ENCODE measurements at places on chromosomes 3 and 15.

- no peak for DNase-seq
Measured at GRCh38 chr3:94904156-94904674, 841.4 kb downstream of the NSUN3 start.

GRCh38 chr3:109188741-109189140 lies 52.2 kb downstream of the C3orf85 start:
- DNase-seq, result no peak

DNA sequence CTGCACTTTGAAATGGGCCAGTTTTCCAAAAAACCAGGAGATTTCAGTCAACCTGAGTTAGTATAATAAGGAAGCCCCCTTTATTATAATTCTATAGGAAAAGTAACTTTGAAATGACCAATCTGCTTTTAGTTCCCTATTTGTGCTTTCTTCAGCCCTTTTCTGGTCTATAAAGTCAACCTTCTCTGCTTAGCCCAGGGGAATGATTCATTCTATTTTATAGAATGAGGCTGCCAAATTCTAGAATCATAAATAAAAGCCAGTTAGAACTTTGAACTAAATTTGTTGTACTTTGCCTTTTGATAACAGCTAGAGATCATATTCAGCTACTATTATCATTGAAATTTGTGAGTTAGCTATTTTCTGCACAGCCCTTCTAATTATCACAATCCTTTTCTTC lies 24.7 kb downstream of the CIP2A start:
- DNase-seq, result no peak

DNA sequence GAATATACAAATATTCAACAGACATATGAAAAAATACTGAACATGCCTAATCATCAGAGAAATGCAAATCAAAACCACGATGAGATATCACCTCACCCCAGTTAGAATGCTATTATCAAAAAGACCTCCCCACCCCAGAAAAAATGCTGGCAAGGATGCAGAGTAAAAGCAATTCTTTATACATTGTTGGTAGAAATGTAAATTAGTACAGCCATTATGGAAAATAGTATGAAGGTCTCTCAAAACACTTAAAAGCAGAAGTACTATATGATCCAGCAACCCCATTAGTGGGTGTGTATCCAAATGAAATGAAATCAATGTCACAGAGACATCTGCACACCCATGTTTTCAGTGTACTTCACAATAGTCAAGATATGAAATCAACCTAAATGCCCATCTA lies 308.7 kb downstream of the CHST2 start:
- no peak for DNase-seq

- no peak for DNase-seq
Measured at GRCh38 chr3:11195721-11196332, 41.5 kb downstream of the HRH1 start.

- no peak for DNase-seq
Measured at GRCh38 chr15:87083201-87083600, 1003.5 kb downstream of the AGBL1 start.

DNA sequence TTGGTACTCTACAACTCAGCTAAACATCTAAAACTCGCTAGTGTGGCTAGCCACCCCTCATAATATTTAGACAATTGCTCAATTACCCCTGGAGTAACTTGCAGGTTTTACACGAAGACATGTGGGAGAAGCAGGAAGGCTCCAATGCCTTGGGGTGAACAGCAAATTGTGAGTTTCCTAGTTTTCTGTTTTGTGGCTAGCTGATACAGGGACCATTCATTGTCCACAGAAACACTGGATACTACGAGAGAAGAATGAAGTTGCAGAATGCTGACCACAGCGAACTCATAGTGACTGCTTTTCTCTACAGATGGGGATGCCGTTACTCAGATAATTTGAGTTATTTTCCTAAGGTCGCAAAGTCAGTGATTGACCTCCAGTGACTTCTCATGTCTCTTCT lies 212.9 kb downstream of the P3H2 start:
- no peak for DNase-seq

- DNase-seq, result no peak
Measured at GRCh38 chr3:66256806-66257205, 36.0 kb downstream of the SLC25A26 start.

DNA sequence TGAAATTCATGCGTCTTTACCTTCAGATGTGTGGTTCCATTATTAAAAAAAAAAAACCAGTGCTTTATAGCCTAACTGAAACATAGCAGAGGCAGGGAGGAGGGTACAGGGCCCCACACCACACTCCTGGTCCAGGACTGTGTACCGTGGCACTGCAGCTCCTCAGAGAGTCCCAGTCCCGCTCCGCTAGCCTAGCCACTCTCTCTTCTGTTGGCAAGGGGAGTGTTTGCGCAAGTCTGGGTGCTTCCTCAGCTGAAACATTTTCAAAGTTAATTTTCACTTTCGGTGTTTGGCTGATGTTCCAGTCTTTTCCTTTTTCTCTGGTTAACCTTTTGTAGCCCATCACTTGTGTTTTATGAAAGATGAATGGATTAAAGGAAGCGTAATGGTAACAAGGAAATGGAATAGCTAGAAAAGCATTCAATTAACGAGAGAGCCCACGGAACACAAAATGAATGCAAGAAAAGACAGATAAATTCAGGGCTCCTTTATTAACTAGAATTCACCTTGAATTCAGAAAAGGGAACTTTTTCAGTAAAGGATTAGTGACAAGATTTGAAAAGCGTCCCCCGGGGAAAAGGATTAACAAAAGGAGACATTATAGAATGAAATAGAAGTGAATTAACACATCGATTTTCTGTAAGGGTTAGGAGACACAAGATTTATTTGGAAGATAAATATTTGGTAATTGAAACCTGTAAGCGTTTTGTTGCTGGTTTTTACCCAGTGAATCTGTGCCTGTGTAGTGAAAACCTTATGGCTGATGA lies 177.0 kb downstream of the CACNA2D3 start:
- no peak for DNase-seq

DNA sequence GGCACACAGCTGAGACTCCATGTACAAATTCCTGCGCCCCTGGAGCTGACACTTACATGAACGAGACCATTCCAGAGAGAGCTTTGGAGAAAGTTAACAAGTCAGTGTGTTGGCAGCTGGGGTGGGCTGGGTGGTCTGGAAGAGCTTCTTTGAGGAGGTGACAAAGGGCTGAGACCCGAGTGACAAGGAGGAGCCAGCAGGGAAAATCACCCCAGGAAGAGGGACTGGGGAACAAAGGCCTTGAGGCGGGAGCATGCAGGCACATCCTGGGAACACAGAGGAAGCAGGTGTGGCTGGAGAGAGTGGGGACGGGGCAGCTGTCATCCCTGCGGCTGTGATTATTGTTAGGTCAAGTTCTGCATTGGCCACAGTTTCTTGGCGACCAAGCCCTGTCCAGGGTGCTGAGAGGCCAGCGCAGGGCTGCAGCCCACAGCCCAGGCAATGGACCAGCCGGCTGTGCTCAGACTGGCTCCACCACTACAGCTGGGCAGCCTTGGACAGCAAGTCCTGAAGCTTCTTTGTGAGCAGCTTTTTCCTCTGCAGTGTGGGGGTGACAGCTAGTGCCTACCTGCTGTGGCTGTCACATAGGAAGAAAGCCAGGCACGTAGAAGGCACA lies 34.2 kb upstream of the PRR23E start:
- no peak for DNase-seq

DNA sequence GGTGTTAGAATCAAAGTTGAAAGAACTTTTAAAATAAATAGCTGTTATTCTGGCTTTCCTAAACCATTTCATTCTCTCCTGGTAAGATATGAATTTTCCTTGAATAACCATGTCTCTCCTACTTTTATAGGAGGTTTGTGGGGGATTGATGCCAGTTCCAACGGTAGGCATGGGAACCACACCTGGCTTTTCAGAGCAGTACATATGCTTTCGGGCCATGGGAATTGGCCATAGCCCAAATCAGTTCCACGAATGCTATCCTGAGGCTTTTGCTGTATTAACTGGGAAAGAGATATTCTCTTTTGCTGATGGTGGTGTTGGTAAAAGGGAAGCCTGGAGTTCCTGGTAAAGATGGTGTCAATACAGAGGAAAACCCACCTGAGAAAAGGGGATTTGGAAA lies 396.2 kb upstream of the ZNF385D start:
- no peak for DNase-seq

GRCh38 chr3:188554404-188554803 lies 400.4 kb downstream of the LPP start:
- DNase-seq, result no peak

- DNase-seq, result no peak
Measured at GRCh38 chr3:57757642-57758297, 1.7 kb downstream of the SLMAP start.

DNA sequence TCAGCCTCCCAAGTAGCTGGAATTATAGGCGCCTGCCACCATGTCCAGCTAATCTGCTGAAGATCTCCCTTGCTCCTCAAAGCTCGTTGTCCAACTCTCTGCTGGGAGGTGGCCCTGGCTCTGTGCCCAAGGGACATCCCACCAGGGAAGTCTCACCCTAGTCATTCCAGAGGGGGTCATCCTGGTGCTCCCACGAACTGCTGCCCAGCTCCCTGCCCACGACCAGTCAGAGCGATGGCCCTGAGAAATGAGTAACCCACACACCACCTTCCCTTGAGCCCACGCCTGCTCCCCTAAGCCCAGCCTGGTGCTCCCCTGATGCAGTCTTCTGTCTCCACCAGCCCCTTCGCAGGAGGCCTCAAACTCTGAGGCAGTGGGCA lies 5.2 kb downstream of the KLHL25 start:
- no peak for DNase-seq

DNA sequence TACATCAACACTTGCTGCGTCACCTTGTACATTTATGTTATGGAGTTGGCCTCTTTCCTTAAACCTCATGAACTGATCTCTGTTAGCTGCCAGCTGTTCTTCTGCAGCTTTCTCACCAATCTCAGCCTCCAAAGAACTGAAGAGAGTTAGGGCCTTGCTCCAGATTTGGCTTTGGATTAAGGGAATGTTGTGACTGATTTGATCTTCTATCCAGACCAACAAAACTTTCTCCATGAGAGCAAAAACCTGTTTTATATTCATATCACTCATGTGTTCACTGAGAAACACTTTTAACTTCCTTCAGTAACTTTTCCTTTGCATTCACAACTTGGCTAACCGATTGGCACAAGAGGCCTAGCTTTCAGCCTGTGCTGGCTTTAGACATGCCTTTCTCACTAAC lies 1156.0 kb upstream of the CADM2 start:
- DNase-seq, result no peak

- no peak for DNase-seq
Measured at GRCh38 chr3:45773714-45774449, 22.5 kb downstream of the SLC6A20 start.

DNA sequence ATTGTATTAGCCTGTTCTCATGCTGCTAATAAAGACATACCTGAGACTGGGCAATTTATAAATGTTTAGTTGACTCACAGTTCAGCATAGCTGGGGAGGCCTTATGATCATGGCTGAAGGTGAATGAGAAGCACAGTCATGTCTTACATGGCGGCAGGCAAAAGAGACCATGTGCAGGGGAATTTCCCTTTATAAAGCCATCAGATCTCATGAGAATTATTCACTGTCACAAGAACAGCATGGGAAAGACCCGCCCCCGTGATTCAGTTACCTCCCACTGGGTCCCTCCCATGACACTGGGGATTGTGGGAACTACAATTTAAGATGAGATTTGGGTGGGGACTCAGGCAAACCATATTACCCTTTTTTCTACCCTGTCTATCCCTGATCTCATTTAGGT lies 51.5 kb upstream of the MYZAP start:
- no peak for DNase-seq

- no peak for DNase-seq
Measured at GRCh38 chr3:60000311-60001105, 950.7 kb upstream of the CFAP20DC start.

DNA sequence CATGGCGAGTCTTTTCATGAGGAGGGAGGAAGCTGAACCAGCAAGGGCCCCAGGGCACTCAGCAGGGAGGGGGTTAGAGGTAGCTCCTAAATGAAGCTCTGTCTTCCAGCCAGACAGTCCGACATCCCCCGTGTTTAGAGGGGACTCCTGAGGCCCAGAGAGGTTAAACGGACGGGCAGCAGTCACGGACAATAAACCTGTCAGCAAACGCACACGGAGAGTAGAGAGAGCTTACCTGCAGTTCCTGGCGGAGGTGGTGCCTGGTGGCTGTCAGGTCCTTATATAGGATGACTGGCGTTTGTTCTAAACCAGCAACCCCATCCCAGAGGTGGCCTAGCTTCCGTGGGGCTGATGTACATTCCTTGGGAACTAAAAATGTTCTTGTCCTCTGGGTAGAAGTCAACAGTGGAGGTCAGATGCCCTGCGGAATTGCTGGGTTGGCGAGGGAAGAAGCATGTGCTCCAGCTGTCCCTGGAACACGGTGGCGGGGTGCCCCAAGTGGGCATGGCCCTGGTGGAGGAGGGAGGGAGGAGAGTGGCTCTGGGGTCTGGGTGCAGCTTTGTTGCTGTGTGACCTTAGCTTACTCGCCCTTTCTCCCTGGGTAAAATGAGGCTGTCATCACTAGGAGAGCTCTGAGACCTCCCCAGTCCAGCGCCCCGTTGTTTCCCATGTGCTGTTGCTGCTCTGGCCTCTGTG lies 2.1 kb downstream of the GHRL start:
- DNase-seq, result no peak

DNA sequence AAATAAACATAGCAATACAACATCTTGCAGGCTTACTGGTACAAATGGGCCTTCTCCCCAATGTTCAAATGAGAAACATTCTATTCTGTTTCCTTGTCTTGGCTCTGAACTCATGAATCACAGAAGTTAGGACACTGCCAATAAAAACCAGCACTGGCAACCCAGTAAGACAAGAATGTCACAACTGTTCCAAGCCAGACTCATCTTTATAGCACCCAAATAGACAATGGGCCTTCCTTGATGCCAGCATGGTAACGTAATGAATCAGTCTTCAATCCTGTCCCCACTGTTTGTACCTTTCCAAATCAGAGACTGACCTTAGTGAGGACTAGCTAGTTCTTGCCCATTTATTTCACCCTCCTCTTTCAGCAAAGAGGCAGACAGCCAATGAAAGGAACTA lies 14.1 kb upstream of the RPS17 start:
- no peak for DNase-seq

DNA sequence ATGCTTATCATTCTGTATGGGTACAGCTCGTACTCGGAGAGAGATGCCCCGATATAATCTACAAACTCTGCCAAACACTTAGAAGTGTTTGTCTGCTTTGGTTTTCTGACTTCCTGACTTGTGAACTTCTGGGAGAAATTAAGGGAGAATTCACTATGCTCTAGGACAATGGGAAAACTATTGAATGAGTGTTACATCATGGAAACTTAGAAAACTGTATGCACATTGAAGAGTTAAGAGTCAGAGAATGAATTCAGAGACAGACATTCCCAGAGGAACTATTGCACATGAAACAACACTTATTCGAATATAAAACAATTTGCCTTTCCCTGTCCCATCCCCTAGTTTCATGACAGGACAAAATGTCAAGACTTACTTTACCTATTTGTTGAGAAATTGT lies 57.8 kb downstream of the DTWD1 start:
- DNase-seq, result no peak

Measured in GM12864 (cell line).